ENCODE measurements at places on chromosomes 2 and 18.

DNA sequence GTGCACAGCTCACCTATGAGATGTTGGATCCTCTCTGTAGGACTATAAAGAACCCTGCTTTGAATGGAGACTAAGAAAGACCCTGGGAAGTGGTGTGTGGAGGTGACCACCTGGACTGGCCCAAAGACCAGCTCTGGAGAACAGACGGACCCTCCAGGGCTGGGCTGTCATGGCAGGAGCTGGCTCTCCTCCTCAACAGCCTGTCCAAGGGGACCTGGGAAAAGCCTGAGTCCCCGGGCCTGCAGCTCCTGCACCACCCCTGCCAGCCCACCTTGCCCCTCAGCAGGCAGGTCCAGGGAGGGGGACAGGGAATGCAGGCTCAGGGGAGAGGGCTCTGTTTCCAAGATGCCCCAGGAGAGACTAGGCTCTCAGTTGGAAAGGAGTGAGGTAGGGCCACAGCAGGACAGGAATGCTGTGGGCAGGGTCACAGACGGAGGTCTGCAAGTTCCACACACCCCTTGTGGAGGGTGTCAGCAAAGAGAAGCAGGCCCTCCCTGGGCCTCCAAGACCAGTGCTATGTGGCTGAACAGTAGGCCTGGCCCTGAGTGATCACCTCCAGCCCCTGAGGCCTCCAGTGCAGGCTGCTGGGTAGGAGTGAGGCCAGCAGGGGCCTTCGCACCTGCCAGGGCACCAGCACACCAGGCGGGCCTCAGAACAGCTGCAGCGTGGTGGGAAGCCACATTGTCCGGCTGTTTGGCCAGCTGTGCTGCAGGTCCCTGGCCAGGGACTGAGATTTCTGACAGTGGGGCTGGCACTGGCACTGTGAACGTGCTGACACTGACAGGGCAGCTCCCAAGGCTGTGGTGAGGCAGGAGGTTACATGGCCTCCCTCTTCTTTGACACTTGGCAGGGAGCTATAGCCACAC, 86.4 kb upstream of the OTOS start:
- peaks cover 12% of the 10 kb centered on the region for H3K4me1 ChIP-seq
- H3K27me3 ChIP-seq, result peaks cover 53% of the 10 kb centered on the region

DNA sequence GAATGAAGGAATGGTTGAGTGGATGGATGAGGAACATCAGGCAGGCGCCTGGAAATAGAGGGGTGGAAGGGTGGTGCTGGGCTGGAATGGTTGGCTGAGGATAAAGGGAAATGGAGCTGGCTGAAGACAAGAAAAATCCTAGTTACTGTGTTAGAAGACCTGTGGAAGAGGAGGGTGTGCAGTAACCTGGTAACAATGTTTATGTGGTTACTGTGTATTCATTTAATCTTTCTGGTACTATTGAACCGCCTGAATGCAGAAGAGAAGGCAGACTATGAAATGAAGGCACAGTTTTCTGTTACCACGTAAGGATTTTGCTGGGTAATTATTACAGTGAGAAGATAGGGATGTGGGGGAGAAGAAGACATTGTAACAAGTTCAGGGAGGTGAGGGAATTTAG, 110.3 kb upstream of the MGAT5 start:
- peaks cover 96% of the 10 kb centered on the region for H3K4me1 ChIP-seq
- H3K4me3 ChIP-seq, result no peak overlapping the region
- DNase-seq, result no peak
- no peaks in the 10 kb centered on the region for H3K27me3 ChIP-seq

GRCh38 chr2:231535961-231536360, 5.7 kb upstream of the NMUR1 start:
- H3K27me3 ChIP-seq, result peaks cover 12% of the 10 kb centered on the region
- H3K27ac ChIP-seq, result no peak overlapping the region
- no peak overlapping the region for H3K4me3 ChIP-seq
- no peak for DNase-seq
- peaks cover 14% of the 10 kb centered on the region for H3K4me1 ChIP-seq

- DNase-seq, result no peak
- no peak overlapping the region for H3K27ac ChIP-seq
- H3K4me3 ChIP-seq, result no peak overlapping the region
- H3K27me3 ChIP-seq, result no peaks in the 10 kb centered on the region
- peaks cover 65% of the 10 kb centered on the region for H3K36me3 ChIP-seq
Measured at GRCh38 chr2:111127351-111127750, 6.6 kb downstream of the BCL2L11 start.

DNA sequence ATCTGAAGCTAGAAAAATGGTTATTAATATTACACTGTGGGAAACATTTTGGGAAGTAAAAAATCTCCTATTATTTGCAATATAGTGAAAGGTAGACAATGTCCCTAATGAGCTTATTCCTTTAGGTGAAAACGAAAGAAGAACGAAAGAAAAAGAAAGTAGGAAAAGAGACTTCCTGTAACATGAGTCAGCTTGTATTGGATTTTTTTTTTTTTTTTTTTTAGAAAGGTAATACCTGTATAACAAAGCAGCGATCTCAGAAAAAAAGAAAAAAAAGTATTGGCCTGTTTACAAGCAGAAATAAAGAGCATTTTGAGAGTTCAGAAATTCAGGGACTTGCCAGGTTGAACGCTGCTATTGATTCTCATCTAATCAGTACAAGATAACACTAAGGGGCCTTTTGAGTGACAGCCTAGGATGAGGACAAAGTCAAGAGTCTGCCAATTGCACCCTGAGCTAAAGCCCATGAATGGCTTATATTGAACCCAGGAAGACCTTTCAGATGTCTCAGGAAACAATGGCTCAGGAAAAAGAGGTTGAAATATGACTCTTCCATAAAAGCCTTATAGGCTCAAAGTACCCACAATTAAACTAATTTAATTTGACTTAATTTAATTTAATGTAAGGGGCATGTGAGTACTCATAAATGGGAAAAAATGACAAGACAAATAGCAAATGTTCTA, 615.6 kb upstream of the CDH2 start:
- no peaks in the 10 kb centered on the region for H3K36me3 ChIP-seq
- no peaks in the 10 kb centered on the region for H3K4me1 ChIP-seq
- H3K27ac ChIP-seq, result no peak overlapping the region
- no peak for DNase-seq

DNA sequence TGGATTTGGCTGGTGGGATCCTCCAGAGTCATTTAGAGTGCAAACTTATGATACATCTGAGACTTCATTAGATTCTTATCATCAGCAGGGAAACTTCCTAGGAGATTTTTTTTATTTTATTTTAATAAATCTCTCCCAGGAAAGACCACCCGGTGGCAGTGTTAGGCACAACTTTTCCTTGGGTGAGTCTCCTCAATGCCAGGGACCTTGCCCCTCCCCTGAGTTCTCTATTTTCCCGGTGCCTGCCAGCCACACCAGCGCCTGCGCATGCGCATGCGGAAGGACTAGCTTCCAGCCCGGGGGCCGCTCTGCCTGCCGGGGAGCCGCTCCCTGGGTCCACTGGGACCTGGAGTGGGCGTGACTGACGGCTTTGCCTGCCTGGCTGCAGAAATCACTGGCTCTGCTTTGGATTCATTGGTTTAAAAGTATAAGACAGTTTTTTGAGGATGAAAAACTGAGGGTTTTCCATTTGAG, 86.6 kb downstream of the TMEM182 start:
- no peak overlapping the region for H3K27ac ChIP-seq
- H3K4me3 ChIP-seq, result no peak overlapping the region
- DNase-seq, result no peak
- H3K4me1 ChIP-seq, result no peaks in the 10 kb centered on the region
